ENCODE measurements at places on chromosomes 6 and 20.

GRCh38 chr6:37077905-37078296, 72.4 kb downstream of the FGD2 start:
- peak; percentile 63 for DNase-seq

DNA sequence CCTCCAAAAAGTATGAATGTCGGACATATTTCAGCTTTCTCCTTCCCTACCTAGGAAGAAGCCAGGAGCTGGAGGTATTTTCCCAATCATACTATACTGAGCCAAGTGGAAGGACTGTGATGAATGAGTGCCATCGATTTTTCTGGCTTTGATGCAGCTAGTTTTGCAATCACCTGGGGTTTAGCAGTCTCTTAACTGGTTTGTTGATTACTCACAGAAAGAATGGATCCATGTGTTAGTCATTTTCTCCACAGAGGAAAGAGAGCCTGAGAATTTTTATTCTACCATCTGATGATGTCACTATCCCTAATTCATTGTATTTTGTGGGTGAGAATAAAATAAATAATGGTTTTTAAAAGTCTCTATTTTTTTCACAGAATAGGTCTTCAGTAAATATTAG, 282.9 kb upstream of the RNF217 start:
- DNase-seq, result no peak

DNA sequence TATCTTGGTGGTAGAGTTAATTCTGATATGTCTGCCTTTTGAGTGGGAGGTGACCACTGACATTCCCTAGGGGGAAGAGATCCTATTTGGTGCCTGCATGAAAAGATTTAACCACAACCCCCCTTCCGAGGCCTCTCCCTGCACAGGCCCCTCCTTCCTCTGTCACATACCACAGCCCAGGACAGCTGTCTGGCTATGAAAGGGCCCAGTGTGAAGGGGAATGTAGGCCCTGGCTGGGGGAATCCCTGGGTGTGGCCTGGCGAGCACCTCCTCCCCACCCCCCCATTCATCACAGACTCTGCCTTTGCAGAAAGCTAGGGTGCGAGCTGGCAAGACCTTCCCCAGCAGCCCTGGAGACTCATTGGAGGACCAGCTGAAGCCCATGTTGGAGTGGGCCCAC, 27.4 kb upstream of the MAPRE1 start:
- DNase-seq, result no peak

DNA sequence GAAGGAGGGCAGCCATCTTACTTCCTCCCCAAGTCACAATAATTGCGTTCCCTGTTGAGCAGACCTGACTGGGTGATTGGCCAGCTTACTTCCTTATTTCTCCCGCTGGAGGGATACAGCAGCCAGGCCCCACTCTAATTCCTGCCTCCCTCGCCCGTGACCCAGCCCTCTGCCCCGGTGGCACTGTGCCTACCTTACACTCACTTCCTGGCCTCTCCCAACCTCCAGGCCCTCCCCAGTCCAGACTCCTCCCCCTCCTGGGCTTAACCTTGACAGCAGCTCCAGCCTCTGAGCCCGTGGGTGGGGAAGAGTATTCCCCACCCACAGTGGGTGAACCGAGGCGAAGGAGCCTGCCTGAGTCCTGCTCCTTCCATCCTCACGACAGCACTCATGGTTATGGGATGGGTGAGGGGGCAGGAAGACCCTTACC, 3.0 kb downstream of the BAK1 start:
- DNase-seq, result no peak

DNA sequence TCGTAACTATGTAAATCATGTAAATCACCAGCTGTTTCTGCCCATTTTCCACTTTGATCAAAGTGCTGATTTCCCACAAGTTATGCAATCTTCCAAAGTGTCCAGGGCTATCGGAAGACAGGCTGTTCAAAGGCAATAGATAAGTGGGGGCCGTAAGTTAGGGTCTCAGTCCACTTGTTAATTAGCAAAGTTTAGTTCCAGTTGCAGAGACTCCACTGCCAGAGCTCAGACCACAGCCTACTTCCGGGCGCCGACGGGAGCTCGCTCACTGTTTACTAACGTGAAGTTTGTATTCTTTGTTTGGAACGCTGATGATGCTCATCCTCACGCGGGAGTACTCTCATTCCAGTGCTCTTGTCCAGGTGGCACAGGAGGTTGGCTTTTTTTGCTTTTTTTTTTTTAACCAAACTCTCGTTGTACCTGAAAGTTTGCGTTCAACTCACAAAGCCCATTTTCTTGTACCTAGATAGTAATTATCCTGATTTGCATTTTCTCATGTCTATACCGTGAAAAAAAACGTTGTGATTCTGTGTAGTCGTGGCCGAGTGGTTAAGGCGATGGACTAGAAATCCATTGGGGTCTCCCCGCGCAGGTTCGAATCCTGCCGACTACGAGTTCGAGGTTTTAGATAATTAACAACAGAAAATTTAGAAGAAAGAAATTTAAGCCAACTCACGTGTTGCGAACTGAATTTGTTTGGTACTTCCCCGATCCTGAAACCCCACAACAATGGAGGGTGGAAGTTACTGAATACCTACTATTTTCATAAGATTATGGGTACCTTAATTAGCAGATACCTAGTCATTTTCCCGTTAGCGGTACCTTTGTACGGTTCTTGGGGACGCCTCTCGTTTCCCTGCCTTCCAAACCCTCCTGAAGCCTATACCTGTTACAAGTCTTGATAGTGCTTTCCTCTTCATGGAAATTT, 29.9 kb upstream of the ZNF184 start:
- DNase-seq, result no peak

GRCh38 chr6:72328775-72329174, 293.1 kb upstream of the KCNQ5 start:
- no peak for DNase-seq

GRCh38 chr6:47650553-47651432, 47.6 kb upstream of the ADGRF4 start:
- DNase-seq, result no peak

- DNase-seq, result no peak
Measured at GRCh38 chr6:132490478-132491204, 22.3 kb downstream of the STX7 start.

DNA sequence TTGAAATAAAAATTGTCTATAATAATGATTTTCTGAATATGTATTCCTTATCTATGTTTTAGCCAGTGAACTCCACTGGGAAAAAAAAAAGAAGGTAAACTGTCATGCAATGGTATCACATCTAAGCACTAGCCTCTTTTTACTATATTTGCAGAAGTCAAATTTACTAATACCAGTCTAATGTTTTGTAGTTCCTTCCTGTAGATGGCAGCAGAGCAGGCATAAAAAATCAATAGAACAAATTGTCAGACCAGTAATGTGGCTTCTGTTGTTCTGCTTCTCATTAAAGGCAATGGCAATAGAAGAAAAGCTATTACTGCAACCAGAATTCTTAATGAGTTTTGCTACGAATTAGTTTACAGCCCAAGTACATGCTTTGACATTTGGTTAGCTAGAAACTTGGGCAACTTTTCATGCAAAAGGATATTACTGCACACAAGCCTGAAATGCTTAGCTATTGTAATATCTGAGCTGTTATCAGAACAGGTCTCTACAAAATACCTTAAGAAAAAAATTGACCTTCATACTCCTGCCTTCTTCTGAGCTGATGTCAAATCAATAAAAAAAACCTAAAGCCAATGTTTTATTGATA, 476.9 kb downstream of the KHDRBS2 start:
- no peak for DNase-seq

GRCh38 chr6:89217299-89217910, at the start of gene GABRR1:
Gene GABRR1, minus strand, starts transcription at chr6:89217358. Its CDS starts 36 bp downstream, at chr6:89217322.
- DNase-seq, result no peak

- no peak for DNase-seq
Measured at GRCh38 chr6:169455470-169455869, 201.8 kb upstream of the THBS2 start.

DNA sequence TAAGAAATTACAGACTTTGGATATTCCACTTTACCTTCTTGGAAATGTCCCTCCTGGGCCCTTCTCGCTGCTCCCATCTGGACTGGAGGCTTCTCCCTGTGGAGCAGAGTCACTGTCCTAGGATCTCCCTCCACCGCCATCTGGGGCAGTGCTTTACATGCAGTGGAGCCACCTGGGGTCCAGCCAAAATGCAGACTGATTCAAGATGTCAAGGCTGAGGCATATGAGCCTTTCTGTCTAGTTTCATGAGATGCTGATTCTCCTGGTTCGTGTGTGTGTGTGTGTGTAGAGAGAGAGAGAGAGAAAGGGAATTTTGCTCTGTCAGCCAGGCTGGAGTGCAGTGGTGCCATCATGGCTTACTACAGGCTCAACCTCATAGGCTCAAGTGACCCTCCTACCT, 14.9 kb downstream of the MICA start:
- no peak for DNase-seq

DNA sequence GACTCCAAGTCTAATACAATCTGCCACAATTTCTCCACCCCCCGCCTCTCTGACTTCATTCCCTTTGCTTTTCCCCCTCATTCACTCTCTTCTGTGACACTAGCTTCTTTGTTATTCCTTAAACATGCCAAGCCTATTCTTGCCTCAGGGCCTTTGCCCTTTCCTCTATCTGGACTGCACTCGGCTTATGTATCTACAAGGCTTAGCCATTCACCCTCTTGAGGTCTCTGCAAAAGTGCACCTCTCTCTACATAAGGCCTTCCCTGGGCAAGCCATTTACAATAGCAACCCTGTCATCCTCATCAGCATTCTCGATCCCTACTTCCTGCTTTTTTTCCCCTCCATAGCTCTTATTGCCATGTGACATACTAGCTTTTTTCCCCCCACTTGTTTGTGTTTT, 168.9 kb downstream of the PDSS2 start:
- DNase-seq, result no peak

DNA sequence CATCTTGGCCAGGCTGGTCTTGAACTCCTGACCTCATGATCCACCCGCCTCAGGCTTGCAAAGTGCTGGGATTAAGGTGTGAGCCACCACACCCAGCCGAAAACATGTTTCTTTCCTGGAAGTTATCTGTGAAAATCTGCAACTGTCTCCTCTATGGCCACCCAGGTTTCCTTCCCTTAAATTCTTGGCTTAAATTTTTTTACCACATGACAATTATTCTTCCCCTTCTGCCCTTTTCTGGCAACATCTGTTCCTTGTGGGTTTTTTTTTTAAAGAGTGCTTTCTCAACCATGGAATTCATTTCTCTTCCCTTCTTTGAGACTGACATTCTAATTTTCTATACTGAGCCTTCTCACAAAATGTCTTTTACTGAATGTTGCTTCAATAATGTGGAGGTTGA, 59.6 kb downstream of the DOK5 start:
- no peak for DNase-seq

DNA sequence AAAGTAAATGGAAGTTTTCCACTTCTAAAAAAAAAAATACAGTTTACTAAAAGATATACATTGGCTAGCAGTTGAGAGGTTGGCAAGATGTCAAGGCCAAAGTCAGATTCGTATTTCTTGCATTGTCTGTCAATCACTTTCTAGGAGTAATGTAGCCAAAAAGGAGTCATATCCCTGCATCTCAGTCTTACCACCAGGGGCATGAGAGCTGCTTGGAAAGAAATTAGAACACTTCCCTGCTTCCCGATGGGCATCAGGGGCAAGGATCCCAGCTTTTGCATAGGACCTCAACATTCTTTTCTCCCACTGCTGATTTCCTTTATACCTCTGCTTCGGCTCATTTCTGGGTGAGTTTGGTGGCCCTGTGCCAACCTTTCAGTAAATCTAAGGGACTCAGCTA, 581.0 kb upstream of the MAP3K7 start:
- no peak for DNase-seq

GRCh38 chr6:17103715-17104114, 1.9 kb downstream of the STMND1 start:
- DNase-seq, result no peak

DNA sequence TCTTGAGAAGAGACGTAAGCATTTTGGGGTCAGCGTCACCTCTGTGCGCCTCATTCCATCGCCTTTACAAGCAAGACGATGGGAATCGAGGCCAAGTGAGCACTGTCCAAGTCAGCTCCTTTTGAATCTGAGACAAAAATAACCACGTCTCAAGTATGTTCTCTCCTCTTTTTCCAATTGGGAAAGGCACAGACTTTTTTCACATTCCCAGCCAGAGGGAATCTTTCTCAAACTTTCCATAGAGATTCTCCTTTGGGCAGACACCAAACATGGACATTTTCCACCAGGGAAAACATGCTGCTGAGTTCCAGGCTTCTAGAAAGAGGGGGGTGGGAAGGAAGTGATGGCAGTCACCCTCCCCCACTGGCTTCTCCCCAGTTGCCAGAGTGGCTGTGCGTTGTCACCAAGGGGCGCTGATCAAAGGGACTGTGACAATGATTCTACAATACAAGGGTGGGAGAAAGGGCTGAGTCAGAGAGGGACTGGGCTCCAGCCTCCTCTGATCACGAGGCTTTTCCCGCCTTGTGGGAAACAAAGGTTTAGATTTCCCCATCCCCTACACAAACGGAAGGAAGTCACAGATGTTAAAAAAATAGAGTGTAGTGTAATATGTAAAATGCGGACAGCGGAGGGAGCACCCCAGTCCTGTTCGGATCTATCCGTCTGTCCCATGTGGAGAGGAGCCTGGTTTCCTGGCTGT, 281.9 kb upstream of the RNF24 start:
- no peak for DNase-seq

DNA sequence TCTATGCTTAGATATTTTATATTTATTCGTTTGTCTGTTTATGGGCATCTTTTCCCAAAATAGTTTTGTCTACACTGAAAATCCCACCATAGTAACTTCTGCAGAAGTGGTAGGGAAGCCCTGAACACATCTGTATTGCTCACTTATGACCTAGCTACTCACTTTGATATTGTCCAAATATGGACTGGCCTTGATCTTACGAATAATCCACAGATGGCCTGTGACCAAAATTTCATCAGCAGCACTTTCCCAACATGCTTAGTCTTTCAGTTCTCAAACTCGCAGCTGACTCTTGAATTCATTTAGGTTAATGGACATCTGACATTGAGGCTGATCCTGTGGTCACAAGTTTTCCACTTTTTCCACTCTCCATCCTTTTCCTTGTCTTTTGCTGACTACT, 80.8 kb upstream of the BEND3 start:
- DNase-seq, result no peak

GRCh38 chr6:169654598-169655391, 47.0 kb downstream of the WDR27 start:
- DNase-seq, result peak; percentile 70

- peak; percentile 55 for DNase-seq
Measured at GRCh38 chr6:152380993-152381898, 255.9 kb downstream of the SYNE1 start.

- DNase-seq, result peak; percentile 60
Measured at GRCh38 chr6:36642913-36643817, 35.3 kb upstream of the CDKN1A start.

GRCh38 chr6:99334526-99335127, 14.8 kb downstream of the FAXC start:
- no peak for DNase-seq

DNA sequence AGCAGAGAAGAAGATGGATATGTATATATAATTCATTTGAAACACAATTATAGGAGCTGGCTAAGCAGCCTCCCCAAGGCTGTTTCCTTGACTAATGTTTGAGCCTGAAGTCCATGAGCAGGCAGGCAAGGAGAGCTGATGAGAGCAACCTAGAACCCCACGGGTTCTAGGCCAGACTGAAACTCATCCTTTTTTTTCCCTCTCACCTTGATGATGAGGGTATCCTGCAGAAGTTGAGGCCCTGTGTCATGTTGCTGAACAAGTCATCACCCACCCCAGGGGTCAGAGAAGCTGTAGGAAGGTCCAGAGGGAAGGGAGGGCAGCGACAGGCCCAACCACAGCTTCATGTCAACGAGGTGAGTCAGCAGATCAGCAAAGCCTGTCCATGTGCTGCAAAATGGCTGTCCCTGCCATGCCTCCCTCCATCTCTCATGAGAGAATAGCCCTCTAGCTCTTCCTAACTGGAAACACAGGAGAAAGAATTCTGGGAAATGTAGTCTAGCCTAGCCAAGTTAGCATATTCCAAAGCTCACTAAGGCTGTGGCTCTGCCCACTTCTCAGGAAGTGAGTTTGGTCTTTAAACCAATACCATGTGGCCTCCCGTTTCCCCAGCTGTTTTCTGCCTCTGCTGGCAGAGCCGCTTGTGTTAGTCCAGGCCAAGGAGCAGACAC, 91.3 kb upstream of the DTNBP1 start:
- DNase-seq, result no peak
